ENCODE measurements at places on chromosomes 4 and X.

DNA sequence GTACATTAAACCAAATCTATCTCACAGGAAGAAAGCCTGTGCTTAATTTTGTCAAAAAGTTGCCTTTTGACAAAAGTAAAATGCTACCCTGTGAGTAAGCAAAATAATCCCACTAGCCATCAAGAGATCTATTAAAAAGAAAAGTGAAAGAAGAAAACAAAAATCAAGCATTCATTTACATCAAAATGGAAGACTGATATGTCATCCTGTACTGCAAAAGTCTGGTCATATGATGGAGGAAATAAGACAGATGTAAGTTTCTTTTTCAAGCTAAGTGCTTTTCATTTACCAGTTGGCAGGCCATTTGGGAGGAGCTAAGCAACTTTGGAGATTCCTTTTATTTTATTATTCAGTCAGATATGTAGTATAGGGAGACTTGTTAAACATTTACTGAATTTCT lies 387.4 kb downstream of the SPOCK3 start:
- DNase-seq = no peak

DNA sequence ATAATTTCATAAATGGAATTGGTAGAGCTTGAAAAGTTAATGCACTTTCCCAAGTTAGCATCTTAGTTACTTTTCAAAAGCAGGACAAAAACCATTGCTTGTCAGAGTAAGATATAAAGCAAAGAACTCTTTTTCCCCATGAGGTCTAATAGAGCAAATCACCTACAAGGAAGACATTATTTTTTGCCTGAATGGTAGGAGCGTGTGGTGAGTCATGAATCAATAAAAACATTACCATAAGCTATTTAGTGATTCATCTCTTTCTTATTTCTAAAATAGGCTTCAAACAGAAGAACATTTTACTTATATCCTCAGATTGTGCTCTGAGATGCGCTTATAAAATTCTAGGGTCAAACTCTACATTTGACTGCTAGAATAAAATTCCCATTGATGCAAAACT lies 109.4 kb upstream of the GPRIN3 start:
- no peak for DNase-seq

GRCh38 chr4:110962616-110963015 lies 339.7 kb upstream of the PITX2 start:
- DNase-seq = no peak

DNA sequence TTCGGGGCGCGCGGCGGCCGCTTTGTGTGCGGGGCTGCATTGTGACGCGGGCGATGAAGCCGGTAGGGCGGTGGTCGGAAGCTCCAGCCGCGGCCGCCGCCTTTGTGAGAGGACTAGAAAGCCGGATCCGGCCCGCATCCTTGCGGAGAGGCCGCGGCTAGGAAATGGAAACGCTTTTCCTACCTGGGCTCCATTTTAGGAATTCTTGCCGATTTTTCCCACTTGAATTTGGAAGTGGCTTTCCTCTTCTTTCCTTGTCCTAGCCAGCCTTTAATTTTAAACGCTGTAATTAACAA lies 708 bp downstream of the TMSB4X start:
- DNase-seq = no peak

DNA sequence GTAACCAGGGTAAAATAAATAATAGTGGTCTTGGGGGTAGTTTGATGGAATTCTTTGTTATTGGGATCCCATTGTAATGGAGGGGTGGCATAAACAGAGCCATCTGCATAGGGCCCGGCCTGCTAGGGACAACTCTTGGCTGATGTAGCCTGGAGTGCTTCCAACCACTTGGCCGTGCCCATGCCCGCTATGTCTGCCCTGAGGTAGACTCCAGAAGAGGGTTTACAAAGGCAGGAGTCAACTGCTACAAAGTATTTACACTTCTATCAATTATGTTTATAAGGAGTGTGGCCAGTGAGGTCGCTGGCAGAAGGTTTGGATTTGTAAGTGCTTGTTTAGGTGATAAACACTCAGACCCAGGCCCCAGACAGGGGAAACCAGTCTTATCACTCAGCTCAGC lies 8.1 kb downstream of the RASL11B start:
- DNase-seq = no peak

DNA sequence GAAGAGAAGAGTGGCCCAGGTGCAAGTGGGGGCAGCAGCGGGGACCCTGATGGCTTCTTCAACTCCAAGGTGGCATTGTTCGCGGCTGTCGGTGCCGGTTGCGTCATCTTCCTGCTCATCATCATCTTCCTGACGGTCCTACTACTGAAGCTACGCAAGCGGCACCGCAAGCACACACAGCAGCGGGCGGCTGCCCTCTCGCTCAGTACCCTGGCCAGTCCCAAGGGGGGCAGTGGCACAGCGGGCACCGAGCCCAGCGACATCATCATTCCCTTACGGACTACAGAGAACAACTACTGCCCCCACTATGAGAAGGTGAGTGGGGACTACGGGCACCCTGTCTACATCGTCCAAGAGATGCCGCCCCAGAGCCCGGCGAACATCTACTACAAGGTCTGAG lies 11.4 kb downstream of the EFNB1 start:
- DNase-seq = no peak

DNA sequence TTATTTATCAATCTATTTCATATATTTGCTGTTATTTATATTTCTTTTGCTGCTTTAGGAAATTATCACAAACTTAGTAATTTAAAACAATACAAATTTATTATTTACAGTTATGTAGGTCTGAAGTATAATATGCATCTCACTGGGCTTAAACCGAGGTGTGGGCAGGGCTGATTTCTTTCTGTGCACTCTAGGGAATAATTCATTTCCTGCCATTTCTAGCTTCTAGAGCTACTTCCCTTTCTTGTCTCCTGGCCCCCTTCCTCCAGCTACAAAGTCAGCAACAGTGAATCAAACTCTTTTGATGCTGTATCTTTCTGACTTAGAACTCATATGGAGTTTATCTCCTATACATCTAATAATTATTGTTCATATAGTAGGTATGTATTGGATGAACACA lies 303.5 kb upstream of the ARSJ start:
- DNase-seq = no peak

DNA sequence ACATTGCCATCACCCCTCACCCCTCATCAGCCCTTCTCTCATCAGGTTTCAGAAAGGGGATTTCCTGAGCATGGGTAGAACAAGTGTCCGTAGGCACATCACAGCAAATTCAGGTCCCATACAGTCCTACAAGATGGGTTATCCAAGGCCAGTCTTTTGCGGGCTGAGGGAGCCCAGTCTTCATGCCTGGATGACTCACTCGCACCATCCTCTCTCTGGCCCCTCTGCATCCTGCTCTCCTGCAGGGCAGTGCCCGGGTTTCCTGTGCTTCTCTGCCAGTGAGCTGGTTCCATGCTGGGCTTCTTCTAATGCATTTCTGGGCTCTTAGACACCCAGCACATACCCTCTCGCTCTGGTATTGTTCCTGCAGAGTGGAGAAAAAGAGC lies 7.3 kb upstream of the INTS6L start:
- DNase-seq = no peak

- DNase-seq = no peak
Observed at GRCh38 chr4:57095245-57095644, 14.9 kb downstream of the IGFBP7 start.

DNA sequence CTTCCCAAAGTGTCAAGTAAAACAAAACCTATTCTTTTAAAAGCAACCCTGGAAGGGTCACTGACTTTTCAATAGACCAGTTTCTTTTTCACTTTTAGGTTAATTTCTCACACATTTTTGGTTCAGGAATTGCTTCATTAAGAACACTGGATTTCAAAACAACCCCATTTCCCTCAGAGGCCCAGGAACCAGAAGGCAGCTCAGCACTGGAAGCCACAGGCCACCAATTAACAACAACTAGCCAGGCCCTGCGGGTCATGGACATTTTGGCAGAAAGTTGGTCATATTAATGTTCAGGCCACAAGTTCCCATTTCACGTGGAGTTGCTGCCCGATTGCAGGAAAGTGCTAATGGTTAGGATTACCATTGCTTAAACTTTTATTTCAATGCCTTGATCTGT lies 39.8 kb downstream of the HAND2 start:
- no peak for DNase-seq

- DNase-seq = no peak
Observed at GRCh38 chrX:133980406-133980805, 5.0 kb downstream of the GPC3 start.

DNA sequence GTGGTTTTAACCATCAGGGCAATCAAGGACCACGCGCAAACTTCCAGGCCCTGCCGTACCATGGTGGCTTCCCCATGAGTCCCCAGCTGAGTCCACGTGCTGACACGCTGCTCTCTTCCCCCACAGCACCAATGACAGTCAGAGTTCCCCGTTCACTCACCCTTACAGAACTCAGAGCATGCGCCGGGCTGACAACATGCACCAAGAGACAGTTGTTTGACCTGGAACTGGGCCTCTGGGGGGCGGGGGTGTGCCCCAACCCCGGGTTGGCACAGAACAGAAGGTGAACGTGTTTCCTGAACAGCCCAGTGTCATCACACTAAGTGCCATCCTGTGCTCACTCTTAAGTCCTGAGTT lies 29.4 kb downstream of the IRF2 start:
- no peak for DNase-seq

- DNase-seq = no peak
Observed at GRCh38 chr4:86675548-86675947, 81.4 kb downstream of the PTPN13 start.

- no peak for DNase-seq
Observed at GRCh38 chr4:170336238-170336775, 246.6 kb upstream of the AADAT start.

DNA sequence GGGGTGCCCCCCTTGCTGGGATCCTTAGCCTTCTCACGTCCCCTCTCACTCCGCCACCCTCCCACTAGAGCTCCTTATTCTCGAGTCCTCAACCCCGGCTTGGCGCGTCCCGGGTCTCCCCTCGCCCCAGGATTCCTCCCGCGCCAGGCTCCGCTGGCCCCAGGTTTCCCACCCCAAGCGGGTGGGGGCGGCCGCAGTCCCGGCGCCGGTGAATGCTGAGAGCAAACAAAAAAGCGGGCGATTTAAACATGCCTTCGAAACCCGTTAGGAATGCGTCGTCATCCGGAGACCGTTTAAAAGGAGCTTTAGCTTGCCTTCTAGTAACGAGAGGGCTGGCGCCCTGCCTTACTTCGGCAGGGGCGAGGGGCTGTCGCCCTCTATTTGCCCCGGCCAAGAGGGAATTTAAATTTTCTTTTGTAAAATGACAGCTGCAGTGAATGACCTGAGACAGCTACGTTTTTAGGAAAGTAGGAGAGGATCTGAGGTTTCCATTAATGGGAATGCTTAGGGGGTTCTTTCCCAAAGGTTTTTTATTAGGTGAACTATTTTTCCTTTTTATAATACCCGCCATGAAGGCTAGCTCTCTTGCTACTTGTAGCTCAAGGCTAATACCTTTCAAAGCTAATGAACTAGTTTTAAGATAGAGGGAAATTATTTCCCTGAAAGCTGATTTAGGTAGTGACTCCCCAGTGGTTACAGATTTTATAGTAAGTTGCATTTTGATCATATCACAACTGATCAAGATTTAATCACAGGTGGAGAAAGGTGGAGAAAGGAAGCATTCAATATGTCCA lies 3.1 kb downstream of the JADE1 start:
- no peak for DNase-seq

DNA sequence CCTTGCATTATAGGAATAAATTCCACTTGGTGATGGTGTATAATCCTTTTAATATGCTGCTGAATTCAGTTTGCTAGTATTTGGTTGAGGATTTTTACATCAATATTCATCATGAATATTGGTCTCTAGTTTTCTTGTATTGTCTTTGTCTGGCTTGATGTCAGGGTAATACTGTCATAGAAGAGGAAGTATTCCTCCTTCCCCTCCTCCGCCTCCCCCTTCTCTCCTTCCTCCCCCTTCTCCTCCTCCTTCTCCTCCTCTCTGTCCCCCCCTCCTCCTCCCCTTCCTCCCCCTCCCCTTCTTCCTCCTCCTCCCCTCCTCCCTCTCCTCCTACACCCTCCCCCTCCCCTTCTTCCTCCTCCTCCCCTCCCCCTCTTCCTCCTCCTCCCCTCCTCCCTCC lies 65.8 kb downstream of the RGS12 start:
- DNase-seq = no peak

DNA sequence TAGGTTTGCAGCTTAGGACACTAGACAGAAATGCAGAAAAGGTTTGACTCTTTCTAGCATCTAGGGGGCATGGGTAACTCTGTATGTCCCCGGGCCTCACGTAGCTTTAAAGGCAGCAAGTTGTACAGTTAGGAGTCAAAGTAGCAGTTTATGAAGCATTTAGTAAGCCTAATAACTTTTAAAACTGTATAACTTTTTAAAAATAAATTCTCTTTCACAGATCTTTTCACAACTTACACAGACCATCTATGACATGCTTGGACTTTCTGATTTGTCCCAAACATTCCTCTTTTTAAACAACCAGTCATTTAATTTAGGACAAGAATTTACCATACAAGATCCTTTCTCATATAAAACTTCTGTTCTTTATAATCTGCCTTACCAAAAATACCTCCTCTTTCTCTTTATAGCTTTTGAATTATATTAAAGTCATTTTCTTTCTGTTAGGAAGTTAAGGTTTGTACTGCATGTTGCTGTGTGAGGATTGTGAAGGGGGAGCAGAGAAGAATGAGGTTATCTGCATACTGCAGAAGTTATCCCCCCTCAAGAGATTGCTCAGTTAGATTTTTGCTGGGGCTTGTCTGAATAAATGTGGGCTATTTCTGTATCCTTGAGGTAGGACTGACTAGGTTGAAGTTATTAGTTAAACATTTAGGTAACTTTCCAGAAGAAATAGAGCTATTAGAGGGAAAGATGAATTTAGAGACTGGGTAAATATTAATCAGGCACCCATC lies 94.3 kb downstream of the CPE start:
- no peak for DNase-seq

- no peak for DNase-seq
Observed at GRCh38 chrX:43627669-43628068, 28.4 kb upstream of the MAOA start.

DNA sequence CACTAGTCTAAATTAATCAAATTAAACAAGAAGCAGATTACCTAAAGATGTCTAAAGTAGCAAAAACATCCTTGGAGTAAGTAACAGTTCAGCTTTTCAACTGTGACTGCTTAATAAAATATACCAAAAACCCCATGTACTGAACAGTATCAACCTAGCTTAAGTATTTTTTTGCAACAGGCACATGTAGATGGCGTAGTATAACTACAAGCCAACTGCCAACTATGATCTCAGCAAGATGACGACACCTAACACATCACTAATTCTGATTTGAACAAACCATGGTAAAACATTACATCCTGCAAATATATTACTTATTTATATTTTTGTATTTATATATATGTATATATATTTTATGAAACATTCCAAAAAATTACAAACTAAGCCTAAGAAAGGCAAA lies 24.5 kb downstream of the DHX15 start:
- DNase-seq = no peak

- DNase-seq = no peak
Observed at GRCh38 chrX:85140964-85141363, 102.6 kb downstream of the SATL1 start.

GRCh38 chrX:81338924-81339323 lies 137.0 kb downstream of the SH3BGRL start:
- no peak for DNase-seq

GRCh38 chr4:2907706-2908293 lies 55.4 kb downstream of the NOP14 start:
- DNase-seq = no peak

- no peak for DNase-seq
Observed at GRCh38 chrX:107713203-107713542, 62.4 kb downstream of the TSC22D3 start.

- DNase-seq = no peak
Observed at GRCh38 chr4:152245680-152246079, 290.2 kb downstream of the FBXW7 start.

GRCh38 chr4:132180020-132180427 lies 969.1 kb upstream of the PCDH10 start:
- DNase-seq = no peak

GRCh38 chrX:111507933-111508332 lies 3.5 kb upstream of the SERTM2 start:
- no peak for DNase-seq

GRCh38 chr4:154961263-154961662 lies 180.2 kb downstream of the RBM46 start:
- no peak for DNase-seq

All from stimulated activated CD4-positive, alpha-beta T cell treated with anti-CD3 and anti-CD28 coated beads, TNF-alpha, amount 100 ng/mL, for 1 hour (primary cell).